ENCODE measurements at places on chromosomes 7 and 10.

DNA sequence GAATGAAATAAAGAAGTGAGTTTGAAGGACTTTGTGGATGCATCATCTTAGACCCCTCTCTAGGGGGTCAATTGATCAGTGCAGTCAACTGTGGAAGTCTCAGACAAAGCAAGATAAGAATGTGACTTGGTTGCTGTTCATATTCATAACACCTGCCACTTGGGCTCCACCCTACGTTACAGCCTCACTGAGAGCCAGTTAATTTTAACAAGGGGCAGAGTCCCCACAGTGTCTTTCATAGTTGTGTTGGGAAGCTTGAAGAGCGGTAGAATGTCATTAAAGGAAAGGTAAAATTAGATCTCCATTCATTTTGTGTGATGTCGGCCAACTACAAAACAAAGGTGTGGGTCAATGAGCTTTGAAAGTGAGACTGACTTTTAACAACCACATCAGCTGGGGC lies 442.1 kb upstream of the C7orf33 start:
- no peak for DNase-seq

GRCh38 chr10:37703833-37704382 lies 153.5 kb downstream of the ZNF248 start:
- no peak for DNase-seq

GRCh38 chr10:13904064-13904463 lies 317.3 kb downstream of the PRPF18 start:
- DNase-seq = no peak

DNA sequence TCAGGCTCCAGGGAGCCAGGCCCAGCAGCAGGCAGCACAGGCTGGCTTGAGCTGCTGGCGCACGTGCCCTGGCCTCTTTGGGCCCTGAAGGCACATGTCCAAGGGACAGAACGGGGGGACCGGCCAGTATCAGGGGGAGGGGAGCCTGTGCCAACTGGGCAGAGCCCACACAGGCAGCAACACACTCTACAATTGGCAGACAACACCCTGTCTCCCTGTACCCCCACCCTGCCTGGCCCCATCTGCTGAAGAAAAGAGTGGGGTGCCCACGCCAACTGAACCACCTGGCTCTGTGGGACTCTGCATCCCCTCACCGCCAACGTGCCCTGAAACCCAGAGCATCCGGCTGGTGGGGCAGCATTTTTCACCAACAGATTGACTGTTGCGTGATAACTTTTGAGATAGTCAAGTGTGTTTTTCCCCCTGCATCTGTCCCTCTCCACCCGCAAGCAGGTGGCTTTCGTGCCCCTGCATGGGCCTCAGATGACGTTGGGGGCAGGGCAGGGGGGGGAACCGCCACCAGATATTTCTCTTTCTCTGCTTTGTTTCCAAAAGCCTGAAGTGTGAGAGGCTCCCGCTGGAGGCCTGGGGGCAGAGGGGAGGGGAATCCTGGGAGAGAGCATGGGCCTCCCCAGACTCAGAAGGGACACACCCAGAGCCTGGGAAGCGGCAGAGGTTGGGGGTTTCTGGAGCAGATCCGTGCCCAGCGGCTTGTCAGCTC lies 21.8 kb downstream of the SLIT1 start:
- no peak for DNase-seq

GRCh38 chr10:104301907-104302690 lies 33.1 kb downstream of the GSTO2 start:
- no peak for DNase-seq
